ENCODE measurements at places on chromosomes 1 and 21.

- DNase-seq: no peak
Observed at GRCh38 chr1:29592261-29592615, 355.9 kb downstream of the PTPRU start.

DNA sequence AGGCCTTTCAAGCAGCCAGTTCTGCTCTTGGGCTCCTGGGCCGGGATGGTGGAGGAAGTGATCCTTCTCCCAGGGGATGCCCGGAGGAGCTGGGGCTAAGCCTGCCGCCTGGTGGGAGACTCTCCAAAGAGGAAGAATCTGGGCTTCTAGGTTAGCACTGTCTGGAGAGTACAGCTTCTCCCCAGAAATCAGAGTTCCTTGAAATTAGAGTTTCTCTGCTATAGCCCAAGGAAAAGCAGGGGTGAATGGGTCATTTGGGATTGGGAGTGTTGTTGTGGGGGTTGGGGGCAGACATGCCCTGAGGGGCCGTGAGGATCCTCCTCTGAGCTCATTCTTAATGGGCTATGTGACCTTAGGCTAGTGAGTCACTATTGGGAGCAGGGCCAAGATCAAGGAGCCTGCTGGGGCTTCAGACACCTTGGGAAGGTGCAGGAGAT is 6.5 kb downstream of the LGR6 start:
- DNase-seq: no peak

GRCh38 chr1:41241749-41242341 is at the start of gene SCMH1:
Gene SCMH1, minus strand, starts transcription at chr1:41242306. Its CDS starts 56,173 bp downstream, at chr1:41186133.
- DNase-seq: no peak

DNA sequence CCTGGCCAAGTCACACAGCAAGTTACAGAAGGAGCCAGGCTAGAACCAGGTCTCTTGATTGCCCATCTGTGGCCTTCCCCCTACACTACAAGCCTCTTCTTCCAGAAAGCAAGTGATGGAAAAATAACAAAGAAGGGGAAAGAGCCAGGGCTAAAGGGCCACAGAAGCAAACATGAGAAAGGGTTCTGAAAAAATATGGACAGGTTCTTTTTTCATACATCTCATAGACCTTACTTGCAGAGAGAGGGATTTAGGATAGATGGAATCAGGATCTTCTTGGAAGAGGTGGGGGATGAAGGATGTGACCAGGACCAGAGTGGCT is 3.2 kb downstream of the RHBG start:
- no peak for DNase-seq

DNA sequence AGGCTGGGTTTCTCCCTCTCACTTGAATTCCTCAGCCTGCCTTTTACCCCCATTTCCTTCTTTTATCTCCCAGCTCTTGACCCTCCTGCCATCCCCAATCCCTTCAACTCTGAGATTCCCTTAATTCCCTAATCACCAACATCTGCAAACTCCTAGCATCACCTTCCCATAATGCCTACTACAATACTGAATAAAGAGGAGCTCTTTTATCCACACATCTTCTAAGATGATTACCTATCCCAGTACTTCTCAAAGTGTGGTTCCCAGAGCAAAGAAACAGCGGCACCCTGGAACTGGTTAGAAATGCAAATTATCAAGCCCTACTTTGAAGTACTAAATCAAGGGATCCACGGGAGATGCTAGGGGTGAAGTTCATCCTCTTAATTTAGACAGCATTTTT is 21.2 kb upstream of the UBE2U start:
- DNase-seq: no peak

DNA sequence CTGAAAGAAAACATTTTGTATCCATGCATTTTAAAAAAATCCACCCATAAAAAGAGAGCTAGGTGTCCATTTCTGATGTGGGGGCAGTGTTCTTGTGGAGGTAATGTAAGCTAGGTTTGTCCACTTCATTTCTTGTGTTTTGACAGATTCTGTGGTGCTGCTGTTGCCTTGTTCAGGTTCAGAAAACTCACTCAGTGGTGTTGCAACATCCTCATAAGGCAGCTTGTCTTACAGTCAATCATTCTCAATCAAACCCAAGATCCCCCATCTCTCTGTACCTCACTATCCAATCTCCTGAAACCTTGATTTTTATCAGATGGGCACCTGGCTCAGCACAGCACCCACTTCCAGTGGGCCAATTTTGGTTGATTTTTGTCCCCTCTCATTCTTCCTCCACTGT is 94.1 kb downstream of the TENT5C start:
- DNase-seq: no peak

DNA sequence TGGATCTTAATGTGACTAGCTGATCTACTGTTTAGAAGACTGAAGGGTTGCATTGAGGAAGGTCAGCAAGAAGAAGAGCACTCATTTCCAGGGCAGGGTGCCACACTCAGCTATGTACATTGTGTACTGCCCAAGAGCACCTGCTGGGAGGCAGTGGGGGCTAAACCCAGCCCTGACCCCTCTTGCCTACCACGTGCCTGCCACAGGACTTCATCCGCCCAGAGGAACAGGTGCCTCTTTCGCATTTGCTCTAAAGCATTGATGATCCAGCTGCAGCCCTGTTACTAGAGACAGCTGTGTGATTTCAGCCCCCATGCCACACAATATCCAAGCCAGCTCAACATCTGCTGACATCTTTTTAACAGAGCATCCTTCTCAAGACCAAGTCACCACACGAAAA is 341.8 kb downstream of the LMX1A start:
- DNase-seq: no peak

DNA sequence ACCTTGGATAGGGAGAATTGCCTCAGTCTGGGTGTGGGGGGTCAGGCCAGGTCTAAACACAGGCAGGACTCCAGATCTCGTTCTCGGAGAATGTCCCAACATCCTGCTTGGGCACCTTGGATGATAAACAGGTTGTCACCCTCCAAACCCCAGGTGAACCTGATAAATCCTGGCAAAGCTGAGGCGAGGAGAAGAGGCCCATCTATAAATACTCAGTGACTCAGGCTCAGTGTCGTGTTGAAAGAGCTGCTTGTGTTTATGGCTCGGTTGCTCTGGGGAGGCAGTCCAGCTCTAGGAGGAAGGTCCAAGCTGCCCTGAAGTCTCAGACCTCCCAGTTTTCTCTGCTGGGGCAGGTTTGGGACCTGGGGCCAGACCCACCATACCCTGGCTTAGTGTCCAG is 15.8 kb upstream of the TRIM63 start:
- no peak for DNase-seq

- no peak for DNase-seq
Observed at GRCh38 chr1:40391688-40392145, 18.2 kb downstream of the SMAP2 start.

GRCh38 chr1:187151555-187151954 is 322.8 kb downstream of the PLA2G4A start:
- DNase-seq: no peak

DNA sequence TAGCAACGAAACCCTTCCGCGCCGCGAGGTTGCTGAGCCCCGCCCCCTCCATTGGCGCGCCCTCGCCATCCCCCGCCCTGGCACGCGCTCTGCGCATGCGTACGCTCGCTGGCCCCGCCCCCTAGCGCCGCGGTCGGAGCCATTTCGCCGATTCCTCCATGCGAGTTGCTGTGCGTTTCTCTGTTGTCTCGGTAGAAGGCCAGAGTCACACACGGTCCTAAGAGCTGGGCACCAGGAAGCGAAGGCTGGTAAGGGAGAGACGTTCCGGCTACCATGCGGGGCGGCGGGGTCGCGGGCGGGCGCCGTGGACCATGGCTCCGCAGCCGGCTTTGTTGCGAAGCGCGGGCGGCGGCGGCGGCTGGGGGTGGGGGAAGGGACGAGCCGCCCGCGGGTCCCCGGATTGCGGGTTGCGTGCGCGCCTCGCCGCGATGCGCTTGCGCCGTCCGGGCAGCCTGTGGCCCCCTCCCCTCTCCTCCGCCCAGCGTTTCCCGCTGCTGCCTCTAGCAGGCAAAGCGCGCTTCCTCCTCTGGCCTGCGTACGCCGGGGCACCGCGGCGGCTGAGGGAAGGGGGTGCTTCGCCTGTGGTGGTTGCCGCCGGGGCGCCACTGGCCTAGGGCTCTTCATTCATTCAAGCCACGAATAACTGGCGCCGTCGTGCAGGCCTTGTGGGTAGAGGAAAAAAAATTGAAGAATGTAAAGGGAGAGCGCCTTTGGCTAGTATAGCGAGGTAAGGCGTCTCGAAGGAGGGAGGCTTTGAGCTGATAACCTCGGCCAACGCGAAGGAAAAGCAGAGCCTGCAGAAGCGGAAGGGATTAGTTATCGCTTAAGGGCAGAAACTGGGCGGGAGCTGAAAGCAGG is at the start of gene DHX9:
Gene DHX9 (plus strand): TSS at position 139 of the 858 bp plus-strand sequence. CDS start 3,220 bp downstream, outside the sequence.
- peak; percentile 74 for DNase-seq

- no peak for DNase-seq
Observed at GRCh38 chr1:54284781-54285529, 85.0 kb downstream of the MRPL37 start.

DNA sequence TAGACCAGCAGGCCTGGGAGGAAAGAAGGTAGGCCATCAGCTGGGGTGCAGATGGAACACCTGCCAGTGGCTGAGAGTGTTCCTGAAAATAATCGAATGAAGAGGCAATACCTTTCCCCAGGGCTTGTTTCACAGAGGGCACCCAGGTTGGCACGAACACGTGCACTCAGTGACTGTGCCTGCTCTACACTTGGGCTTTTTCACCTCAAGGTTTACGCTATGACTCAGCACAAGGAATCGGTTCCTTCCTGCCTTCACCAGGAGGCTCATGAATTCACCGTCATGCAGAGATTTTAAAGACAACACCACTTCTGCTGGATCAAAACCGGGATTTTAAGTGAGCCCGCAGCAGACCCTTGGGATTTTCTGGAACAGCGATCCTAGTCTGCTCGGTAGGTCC is 118.5 kb upstream of the ADAR start:
- no peak for DNase-seq

- DNase-seq: no peak
Observed at GRCh38 chr21:40985370-40985769, 138.4 kb upstream of the DSCAM start.

- no peak for DNase-seq
Observed at GRCh38 chr1:10687782-10688408, 108.6 kb downstream of the CASZ1 start.

DNA sequence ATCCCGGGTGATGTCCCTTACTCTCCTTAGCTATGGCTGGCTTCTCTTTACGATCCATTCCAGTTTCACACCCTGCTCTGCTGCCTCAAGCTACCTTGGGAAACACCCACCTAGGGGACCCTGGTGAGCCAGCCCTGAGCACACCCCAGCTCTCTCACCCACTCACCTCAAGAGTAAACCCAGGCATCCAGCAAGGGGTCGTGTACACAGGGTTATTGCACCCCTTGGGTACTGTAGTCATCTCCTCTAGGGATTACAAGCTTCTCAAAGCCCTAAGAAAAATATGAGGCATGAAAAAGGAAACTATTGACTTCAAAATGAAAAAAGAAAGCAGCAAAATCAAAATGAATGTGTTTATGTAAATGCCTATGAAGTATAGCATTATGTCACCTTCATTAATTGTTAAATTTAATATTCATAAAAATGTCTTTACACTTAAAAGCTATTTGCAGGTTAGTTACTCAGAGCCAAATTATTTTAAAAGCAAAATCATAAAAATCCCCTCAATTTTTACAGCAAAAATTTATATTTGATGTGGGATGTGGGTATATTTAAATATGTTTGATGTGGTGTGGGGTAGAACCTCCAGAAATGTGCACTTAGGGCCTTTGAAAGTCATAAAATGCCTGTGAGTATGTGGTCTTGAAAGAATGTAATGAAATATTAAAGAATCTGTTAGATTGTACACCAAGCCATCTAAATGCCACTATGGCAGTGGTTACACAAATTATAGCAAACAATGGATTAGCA is 190.3 kb downstream of the C1orf94 start:
- DNase-seq: no peak

DNA sequence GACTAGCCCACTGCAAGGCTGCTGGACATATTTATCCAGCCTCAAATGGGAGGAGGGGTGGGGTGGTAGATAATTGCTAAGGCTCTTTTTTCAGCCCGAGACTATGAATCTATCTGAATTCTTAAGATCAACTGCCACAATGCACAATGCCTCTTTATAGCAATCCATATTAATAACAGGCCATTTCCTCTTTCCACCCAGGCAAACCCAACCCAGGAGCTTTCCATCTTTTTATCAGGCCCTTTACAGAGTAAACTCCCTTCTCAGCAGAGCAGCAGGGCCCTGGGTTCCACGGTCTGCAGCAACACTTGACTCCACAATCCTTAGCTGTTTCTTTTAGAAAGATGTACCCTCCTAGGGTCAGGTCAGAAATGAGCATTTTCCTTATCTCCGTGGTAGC is 806 bp downstream of the DDOST start:
- DNase-seq: no peak

DNA sequence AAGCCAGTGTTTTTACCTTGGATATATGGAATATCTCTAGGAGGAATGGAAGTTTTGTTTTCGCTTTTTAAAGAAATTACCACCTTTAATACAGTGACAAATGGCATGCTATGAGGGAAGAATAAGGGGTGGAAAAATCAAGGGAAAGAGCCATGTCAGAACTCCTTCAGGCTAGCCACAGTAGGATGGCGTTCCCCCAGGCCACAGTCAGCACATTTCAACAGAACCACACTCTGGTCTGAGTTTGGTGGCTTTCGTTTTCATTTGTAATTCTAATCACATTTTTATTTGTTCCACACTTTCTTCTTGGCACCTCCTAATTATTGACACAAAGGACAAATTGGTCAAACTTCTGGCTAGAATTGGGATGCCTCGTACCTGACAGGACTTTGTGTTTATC is 60.3 kb upstream of the RCOR3 start:
- DNase-seq: no peak

DNA sequence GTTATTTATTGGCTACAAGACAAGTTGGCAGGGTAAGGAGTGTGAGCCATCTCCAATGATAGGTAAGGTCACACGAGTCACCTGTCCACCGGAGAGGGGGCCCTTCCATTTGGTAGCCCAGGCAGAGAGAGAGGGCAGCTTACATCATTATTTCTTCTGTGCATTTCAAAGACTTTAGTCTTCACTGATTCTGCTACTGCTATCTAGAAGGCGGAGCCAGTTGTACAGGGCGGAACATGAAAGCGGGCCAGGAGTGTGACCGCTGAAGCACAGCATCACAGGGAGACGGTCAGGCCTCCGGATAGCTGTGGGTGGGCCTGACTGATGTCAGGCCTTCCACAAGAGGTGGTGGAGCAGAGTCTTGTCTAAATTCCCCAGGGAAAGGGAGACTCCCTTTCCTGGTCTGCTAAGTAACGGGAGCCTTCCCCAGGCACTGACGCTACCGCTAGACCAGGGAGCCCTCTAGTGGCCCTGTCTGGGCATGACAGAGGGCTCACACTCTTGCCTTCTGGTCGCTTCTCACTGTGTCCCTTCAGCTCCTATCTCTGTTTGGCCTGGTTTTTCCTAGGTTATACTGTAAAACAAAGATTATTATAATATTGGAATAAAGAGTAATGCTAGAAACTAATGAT is 36.7 kb downstream of the ZNF695 start:
- DNase-seq: no peak

- DNase-seq: no peak
Observed at GRCh38 chr1:57976216-57976615, 552.4 kb upstream of the DAB1 start.
